ENCODE measurements at places on chromosomes 16 and 17.

DNA sequence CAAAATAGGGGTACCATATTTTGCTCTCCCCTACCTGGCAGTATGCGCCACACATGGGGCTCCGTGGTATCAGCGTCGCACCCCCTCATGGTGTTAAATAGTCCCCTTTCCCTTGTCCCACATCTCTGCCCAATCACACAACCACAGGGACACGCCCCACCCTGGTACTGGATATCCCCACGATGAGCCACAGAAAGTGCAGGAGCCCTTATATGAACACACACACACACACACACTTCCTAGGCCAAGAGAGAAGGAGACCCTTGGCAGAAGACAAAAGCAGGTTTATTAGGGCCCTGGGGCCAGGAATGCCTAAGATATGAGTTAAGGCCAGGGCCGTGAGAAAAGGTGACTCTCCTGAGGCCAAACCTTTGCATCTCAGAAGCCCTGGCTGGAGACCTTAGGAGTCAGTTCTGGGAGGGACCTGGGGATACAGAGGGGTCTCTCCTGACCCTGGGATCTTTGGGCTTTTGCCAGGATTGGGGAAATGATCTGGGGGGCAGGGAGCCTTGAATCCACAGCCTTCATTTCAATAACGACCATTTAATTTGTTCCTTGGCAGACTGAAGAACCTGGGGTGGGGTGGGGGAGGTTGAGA is 11.6 kb downstream of the COPZ2 start:
- DNase-seq: peak; percentile 53

- no peak for DNase-seq
Observed at GRCh38 chr17:63270610-63271009, 175.5 kb downstream of the CYB561 start.

- no peak for DNase-seq
Observed at GRCh38 chr16:58425756-58426494, 33.7 kb downstream of the GINS3 start.

GRCh38 chr16:69073181-69073702 is 32.2 kb upstream of the HAS3 start:
- peak; percentile 70 for DNase-seq

DNA sequence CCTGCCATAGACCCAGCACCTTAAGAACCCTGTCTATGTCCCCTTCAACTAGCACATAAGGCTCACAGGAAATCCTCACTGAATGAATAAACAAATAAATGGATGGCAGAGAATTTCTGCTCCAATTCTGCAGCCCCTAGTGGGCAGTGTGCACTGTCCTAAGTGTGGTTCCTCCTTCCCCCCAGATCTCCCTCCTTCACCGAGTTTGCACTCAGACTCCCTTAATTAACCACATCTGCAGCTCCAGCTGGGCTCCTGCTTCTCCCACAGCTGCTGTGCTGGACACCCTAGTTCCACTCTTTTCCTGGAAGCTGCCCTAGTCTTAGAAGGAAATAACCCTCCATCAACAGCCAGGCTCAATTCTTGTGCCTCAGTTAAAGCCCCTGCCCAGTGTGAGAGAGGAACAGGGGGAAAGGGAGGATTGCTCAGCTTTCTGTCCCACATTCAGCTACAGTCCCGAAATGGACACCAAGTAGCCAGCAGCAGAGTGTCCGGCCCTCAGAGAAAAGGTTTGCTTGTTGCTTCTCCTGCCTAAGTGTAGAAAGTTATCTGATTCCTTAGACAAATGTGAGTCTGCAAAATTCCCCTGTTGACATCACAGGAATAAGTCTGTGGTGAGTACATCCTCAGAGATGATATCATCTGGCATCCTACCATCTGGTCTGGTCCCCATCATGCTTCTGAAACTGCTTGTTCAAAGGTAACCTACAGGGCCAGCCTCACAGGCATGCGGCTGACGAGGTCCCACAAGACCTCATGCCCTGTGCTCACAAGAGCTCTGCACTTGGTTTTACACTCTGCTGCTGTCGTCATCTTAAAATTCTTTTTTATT is 12.3 kb downstream of the LRRC3C start:
- DNase-seq: peak; percentile 52

- no peak for DNase-seq
Observed at GRCh38 chr16:67100569-67101310, 9.0 kb upstream of the PHAF1 start.

DNA sequence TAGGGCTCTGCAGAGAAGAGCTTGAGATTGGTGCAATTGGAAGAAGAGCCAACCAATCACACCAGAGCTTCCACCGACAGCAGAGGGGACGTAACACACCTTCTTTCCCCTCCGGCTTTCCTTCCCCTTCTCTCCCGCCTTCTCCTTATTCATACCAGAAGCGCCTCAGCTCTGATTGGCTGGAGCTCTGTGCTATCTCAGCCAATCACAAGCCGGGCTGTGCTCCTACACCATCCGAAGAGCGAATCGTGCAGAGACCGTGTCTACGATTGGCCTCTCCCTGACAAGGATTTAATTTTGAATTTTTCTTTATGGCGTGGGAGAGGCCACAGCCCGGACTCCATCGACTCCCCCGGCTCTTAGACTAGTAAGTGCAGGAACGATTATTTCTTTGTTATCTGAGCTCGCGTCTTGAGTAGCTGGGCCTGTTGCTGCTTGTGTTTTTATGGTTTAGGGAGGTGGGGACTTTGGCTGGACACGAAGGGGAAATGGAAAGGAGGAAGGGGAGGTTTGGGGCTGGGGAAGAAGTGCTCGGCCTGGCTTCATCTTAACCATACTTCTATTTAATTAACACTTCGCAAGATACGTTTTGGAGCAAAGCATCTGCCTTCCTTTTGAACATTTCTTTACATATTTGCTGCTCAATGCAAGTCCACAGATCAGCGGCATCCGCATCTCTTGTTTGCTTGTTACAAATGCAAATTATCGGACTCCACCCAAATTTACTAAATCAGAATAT is at the start of gene PRR11:
TSS of gene PRR11 (plus strand) at position 308 of the 739 bp plus-strand sequence. CDS start 14,007 bp downstream, outside the sequence.
- DNase-seq: no peak
